Neural progenitor cell (in vitro differentiated cells): ENCODE measurements at places on chromosomes 2 and 18.
A peak's percentile ranks its signal among the peaks of the same experiment; 100 is the strongest.

DNA sequence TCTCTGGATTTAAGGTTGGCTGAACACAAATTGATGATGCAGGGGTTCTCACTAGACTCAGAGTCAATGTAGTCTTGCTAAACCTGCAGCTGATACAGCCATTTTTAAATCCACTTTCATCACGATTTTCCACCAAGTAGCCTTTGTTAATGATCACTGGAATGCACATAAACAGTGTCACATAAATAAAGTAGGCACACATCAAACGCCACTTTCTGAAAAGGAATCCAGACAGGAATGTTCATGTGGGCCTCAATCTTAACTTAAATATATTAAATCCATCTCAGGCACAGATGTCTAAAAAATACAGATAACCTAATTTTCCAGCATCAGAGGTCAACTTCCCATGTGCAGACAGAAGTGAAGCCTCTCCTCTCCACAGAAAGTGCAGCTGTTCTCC lies 58.3 kb downstream of the LAMA1 start:
- DNase-seq: no peak

- no peak for DNase-seq
Measured at GRCh38 chr2:216344206-216344949, 27.9 kb downstream of the MARCHF4 start.

DNA sequence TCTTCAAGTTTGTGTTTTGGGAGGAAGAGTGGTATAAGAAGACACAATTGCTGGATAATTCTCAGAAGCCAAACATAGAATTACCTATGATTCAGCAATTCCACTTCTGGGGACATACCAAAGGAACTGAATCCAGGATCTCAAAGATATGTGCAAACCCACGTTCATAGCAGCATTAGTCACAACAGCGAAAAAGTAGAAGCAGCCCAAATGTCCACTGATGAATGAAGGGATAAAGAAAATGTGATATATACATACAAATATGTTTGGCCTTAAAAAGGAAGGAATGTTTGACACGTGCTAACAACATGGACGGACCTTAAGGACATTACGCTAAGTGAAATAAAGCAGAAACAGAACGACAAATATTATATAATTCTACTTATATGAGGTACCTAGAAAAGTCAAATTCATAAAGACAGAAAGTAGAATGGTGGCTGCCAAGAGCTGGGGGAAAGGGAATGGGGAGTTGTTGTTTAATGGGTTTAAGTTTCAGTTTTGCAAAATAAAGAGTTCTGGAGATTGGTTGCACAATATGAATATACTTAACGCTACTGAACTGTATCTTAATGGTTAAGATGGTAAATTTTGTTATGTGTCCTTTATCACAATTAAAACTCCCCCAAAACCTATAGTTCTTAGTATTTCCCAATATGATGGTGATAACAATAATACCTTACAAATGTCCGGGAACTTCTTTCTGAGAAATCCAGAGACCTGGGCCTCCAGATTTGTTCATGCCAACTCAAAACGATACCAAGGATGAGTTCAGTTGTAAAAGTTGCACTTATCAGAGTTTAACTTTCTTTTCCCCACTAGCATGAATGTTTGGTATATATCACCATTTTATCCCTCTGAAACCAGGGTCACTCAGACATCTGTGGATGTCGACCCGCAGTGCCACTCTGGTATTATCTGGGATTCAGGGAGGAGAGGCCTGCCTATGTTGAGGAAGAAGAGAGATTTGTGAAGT lies 33.7 kb upstream of the WIPF1 start:
- no peak for DNase-seq

- no peak for DNase-seq
Measured at GRCh38 chr2:182047544-182047943, 61.9 kb downstream of the PPP1R1C start.

GRCh38 chr2:102522890-102523289 lies 49.9 kb downstream of the SLC9A4 start:
- no peak for DNase-seq

DNA sequence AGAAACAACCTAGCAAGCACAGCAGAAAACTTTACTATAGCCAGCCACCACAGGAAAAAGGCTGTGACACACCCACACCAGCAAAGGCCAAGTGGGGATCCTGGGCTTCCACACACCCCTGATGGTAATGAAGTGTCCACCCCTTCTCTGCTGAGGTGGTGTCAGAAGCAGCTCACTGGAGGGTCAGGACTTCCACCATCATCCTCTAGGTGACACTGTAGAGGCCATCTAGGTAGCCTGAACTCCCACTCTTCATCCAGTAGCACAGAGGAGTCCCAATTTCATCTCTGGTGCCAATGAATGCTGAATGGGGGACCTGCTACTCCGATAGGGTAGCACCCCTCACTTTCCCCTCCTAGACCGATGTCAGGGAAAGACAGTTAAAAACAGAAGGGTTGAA lies 1544.4 kb downstream of the LRP1B start:
- peak; percentile 66 for DNase-seq

DNA sequence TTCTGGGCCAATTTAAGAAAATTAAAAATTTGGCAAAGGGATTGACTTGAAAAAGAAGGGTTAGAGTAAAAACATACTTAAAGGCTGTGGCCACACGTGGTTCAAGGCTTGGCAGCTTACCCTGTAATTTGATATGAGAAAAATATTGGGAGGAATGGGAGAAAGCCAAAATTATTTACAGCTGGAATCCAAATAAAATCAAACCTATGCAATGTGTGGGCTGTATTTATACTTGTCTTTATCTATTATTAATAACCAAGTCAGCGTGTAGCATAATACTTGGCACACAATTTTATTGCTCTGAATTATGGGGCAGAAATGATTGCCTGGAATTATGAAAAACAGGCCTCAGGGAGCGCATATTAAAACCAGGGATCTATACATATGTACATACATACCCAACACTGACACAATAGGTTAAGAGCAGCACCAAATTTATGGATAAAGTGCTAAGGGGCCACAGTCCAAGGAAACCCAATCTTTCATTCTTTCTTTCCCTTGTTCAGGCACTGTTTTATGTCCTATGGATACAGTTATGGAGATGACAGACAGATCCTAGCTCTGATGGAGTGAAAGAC lies 35.6 kb downstream of the FAM124B start:
- DNase-seq: no peak

GRCh38 chr2:234476766-234477165 lies 20.1 kb downstream of the ARL4C start:
- no peak for DNase-seq

DNA sequence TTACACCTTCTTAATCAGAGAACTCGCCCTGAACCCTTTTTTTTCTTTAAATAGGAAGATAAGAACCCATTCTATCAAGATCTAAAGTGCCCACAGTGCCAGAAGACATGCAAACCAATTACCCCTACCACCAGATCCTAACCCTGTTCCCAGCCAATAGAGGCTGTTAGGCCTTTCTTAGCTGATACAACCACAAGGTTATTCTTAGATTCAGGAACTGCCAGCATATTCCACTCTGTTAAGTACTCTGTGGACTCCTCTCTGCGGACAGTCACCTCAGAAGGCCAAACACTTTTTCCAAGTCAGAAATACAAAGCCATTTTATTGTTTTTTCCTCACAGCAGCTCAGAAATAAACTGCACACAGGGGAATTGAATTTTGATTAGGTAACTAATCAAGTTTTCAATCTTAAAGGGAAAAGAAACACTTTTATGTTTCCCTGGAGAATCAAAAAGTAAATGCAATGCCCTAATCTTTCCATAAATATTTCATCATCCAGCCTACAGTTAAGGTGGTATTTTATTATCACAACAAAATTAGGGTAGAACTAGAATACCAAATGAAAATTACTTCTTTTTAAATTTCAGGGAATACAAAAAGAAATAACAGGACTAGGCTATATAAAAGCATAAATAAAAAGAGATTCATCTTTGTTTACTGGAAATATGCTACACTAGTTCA lies 111.4 kb downstream of the NBAS start:
- DNase-seq: no peak

DNA sequence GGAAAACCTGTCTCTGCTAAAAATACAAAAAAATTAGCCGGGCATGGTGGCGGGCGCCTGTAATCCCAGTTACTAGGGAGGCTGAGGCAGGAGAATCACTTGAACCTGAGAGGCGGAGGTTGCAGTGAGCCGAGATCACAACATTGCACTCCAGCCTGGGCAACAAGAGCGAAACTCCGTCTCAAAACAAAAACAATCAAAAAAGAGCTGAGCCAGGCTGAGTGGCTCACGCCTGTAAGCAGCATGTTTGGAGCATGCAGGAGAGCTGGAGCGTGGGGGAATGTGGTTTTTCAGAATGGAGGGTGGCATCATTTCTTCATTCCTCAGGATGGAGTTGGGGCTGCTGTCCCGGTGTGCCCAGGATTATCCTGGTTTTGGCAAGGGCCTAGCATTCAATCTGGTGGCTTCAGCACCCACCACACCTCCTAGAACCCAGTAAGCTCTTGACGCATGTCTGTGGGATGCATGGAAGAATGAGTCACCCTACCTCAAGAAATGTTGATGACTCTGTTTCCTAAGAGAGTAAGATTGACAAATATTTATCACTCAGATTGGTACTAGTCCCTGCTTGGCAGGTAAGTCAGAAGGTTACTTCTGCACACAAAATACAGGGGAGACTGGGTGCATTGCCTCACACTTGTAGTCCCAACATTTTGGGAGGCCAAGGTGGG lies 90.2 kb upstream of the ODC1 start:
- no peak for DNase-seq

GRCh38 chr18:61676773-61677434 lies 215.9 kb downstream of the RNF152 start:
- no peak for DNase-seq

- no peak for DNase-seq
Measured at GRCh38 chr2:174445248-174445647, 41.6 kb downstream of the GPR155 start.

DNA sequence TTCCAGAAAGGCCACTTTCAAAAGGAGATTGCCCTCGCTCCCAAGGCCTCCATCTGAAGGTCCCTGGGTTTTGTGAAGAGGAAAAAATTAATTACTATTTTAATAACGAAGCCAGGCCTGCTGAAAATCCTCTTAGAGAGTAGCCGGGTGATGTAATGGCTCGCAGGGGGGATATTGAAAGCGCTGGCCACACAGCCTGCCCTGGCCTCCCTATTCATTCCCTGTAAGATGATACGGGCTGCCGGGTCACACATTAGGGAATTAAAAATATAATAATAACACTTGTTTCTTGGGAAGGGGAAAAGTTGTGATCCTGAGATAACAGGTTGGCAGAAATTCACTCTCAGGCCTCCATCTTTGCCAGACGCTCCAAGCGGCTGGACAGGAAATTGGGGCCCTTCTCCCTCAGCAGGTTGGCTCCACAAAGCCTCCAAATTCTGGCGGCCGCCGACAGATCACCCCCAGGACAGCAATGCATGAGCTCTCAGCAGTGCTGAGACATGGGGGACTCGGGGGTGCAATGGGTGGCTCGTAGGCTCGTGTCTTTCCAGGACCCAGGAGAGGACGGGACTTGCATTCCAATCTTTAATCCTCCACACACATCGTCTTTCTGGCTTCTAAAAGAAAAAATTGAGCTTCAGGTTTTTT lies 299.9 kb upstream of the SALL3 start:
- no peak for DNase-seq

GRCh38 chr2:144330951-144331673 lies 188.8 kb downstream of the ZEB2 start:
- no peak for DNase-seq

- no peak for DNase-seq
Measured at GRCh38 chr2:111679202-111679601, 204.8 kb downstream of the ANAPC1 start.

DNA sequence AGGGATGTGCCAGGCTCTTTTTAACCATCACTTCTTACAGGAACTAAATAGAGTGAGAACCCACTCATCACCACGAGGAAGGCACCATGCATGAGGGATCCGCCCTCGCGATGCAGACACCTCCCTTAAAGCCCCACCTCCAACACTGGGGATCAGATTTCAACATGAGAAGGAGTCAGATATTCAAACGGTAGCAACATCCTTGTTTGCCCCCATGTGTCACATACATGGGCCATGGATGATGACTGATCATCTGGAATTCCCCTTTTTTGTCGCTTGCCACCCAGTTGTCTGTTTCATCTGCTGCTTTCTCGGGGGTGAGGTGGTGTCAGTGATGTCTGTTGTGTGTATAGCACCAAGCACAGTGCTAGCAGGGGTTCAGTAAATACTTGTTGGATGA lies 57.9 kb downstream of the NCK2 start:
- no peak for DNase-seq

GRCh38 chr2:30287857-30288513 lies 56.7 kb downstream of the LBH start:
- DNase-seq: no peak

DNA sequence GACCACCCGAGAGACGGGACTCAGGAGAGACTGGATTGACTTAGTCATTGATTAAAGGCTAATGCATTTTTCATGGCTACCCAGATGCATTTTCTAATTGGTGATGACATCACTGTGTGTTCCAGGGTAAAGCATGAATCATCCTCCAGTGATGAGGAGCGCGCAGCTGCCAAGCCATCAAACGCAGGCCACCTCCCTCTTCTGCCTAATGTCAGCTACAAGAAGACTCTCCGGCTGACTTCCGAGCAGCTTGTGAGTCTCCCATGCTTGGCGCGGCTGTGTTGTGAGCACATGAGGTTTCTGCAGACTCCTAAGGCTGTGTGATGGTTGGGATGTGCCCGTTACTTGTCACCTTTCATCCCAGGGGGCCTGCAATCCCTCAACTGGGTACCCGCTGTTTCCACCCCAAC lies 56.4 kb downstream of the LPIN1 start:
- no peak for DNase-seq

- DNase-seq: no peak
Measured at GRCh38 chr2:8009010-8009597, 672.8 kb upstream of the ID2 start.

GRCh38 chr2:172953970-172954852 lies 121.4 kb upstream of the MAP3K20 start:
- DNase-seq: no peak

DNA sequence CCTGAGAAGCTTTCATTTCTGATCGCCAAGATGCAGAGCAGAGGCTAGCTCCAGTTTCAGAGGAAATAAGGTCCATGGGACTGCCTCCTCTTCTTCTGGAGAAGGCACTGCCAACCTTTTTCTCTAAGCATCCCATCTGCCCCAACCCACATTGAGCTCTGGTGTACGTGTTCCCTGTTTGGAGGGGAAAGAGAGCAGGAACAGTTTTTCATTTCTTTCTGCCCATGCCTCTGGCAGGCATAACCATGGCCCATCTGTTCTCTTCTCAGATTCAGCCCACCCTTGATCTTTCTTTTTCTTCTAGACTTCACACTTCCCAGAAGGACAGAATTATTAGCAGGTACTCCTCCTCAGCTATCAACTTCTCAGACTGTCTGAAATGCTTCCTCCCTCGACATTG lies 1110.3 kb upstream of the KLHL29 start:
- no peak for DNase-seq

DNA sequence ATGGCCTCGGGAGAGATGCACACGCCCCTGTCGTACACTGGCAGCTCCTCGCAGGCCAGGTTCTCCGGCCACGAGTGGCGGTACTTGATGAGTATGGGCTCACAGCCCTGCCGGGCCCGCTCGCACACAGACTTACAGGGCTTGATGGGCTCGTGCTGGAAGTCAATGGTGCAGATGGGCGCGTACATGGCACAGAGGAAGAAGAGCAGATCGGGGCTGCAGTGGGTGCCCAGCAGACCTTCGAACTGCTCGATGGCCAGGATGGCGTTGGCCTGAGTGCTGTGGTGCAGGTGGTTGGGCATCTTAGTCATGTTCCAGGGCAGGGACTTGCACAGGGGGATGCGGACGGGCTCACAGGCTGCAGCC lies 359 bp downstream of the FRZB start:
- DNase-seq: peak; percentile 56

- DNase-seq: no peak
Measured at GRCh38 chr2:154686162-154686561, 12.3 kb upstream of the KCNJ3 start.

- peak; percentile 35 for DNase-seq
Measured at GRCh38 chr18:21167641-21168377, 56.2 kb upstream of the ROCK1 start.

GRCh38 chr18:48030616-48031480 lies 100.4 kb upstream of the SMAD2 start:
- peak; percentile 82 for DNase-seq
